ENCODE measurements at places on chromosomes 5 and 9. TPM values are rescaled to one million over a fixed set of nuclear protein-coding genes. Genes with fewer than 3 reads are reported as not detected.

The DCAF12 gene
- 5.4 TPM for total RNA-seq

The PAEP gene
- total RNA-seq = not detected

The PHYHD1 gene
- 2.6 TPM for total RNA-seq

The GPR151 gene
- total RNA-seq = not detected

The CDH9 gene
- total RNA-seq = not detected

The CDH6 gene
- not detected for total RNA-seq
